ENCODE measurements at places on chromosomes 7 and 10. TPM values are rescaled to one million over a fixed set of nuclear protein-coding genes. Genes with fewer than 3 reads are reported as not detected.

DNA sequence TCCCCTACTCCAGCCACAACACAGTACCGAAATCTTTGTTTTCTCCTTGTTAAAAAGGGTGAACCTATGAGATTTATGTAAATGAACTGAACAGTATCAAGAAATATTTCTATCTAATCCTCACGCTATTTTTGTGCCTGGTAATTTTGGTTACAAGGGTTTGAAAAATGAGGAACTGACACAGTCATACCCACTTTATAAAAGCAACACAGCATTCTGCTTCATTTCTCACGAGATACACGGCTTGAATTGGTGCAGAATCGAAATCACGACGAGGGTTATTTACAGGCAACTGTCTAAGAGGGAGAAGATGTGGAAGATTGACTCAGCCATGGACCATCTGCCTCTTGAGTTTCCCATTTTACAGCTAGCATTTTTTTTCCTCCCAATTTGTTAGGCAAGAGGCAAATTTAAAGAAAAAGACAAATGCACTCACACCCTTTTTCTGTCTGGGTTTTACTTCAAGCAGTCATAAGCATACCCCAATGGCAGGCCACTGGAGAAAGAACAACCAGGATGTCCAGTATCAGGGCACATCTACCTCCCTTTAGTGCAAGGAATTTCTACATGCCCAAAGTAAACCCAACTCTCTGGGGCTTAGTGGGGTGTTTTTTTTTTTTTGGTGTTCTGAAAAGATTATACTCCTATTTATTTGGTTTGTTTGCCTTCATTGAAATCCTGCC is 108.1 kb downstream of the ITGB8 start:
- DNase-seq = no peak

- no peak for DNase-seq
Measured at GRCh38 chr7:15571301-15571878, 9.6 kb upstream of the AGMO start.

Gene ACBD7
- total RNA-seq = 11.9 TPM

DNA sequence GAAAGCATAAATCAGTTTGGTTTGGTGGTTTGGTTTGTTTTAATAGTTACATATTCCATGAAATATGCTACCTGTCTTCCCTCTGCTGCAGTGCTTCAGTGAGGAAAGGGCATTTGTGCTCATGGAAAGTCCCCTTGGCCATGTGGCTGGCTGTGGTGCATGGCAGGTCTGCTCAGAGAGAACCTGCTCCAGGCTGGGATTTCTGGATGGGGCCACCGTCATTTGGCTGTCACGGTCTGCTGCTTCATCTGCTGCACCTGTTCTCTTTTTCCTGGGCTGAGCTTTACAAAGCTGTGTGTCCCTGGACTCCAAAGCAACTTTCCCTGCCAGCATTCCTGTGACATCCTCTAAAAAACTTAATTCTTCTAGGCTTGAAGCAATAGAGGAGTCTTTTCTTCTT is 8.9 kb downstream of the CDK14 start:
- no peak for DNase-seq

Gene CTAGE4
- total RNA-seq = 0.28 TPM

DNA sequence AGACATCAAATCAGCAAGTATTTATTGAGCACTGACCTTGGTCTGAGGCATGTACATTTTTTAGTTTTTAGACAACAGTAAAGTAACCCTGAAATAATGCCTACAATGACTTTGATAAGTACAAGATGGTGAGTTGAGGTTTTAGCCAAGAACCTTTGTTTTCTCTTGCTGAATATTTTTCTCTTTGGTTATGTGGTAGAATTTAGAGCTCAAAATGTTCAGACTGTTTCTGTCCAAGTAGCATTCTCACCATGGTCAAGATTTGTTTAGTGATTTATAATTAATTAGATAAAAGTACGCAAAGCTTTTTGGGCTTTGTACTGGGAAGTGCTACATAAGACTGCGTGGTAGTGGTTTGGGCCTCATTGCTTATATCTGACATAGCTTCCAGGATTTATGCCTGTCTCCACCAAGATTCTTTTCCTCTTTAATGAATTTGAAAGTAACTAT is 102.4 kb downstream of the KAT6B start:
- no peak for DNase-seq

DNA sequence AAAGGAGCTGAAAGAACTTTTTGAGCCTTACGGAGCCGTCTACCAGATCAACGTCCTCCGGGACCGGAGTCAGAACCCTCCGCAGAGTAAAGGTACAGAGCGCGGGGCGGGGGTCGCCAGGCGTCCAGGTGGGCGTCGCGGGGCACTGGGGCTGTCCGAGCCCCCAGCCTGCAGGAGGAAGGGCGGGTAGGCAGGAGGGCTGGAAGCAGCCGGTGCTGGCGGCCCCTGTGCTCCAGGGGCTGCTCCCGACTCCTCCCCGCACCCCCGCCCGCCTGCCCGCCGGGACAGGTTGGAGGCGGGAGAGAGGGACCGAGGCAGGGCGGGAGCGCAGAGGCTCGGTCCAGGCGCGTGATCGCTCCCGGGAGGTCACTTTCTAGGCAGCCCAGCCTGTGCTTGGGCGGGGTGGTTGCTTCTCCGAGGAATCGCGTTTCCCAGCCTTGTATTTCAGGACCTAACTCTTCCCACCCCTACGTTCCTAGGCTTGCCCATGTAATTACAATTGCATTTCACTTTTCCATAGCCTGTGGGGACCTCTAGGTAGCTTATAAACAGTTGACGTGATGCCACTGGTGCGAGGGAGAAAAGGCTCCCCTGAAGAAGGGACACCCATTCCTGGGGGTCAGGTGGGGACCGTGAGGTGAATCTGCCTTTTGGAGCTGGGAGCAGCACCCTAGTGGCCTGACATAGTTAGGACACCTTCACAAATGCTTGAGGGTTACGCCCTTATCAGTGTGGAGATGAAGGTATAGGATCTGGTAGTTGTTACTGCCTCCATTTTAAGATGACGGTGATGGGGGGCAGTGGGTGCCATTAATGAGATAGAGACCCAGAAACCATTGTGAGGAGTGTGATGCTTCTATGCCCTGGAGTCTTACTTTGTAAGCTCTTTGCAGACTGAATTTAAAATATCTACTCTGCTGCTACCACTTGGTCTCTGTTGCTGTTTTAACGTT is 148.2 kb downstream of the CELF2 start:
- peak; percentile 76 for DNase-seq

Gene CFAP43
- 0.52 TPM for total RNA-seq

Gene SFTPA1
- total RNA-seq = 1.4 TPM

DNA sequence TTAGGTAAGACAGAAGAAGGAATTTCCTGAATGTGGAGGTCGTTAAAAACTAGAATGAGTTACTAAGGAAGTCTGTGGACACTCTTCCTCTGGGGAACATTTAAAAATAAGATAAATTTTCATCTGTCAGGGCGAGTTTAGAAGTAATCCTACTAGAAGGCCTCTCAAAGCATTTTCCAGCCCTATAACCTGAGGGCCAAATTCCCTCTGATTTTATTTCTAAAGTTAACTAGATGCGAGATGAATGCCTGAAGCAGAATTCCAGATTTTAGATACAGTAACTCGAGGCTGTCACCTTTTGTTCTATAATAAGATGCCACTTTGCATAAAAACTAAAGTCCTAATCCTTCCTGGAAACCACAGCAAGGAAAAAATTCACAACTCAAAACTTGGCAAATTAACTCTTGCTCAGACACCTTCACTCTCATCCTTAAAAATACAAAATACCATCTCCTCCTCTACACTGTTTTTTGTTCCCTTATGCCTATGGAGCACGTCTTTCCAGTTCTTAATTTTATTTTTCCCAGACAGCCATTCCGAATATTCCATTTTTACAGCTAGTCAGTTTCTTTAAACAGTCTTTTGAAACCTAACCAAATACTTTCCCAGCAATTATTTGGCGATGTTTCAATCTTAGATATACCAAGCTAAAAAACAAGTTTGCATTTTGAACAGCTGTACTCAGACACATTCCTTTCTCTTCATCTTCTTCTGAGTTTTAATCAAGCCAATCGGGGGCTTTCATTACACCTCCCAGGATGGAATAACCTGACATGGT is 420.7 kb upstream of the NFE2L3 start:
- DNase-seq = no peak

Gene EXOC6
- 17.4 TPM for total RNA-seq

- DNase-seq = no peak
Measured at GRCh38 chr7:80635998-80636397, 2.4 kb upstream of the CD36 start.

Gene CELF2
- 42.4 TPM for total RNA-seq

Gene CPVL
- 125 TPM for total RNA-seq

Gene GIMAP1
- 9.8 TPM for total RNA-seq

DNA sequence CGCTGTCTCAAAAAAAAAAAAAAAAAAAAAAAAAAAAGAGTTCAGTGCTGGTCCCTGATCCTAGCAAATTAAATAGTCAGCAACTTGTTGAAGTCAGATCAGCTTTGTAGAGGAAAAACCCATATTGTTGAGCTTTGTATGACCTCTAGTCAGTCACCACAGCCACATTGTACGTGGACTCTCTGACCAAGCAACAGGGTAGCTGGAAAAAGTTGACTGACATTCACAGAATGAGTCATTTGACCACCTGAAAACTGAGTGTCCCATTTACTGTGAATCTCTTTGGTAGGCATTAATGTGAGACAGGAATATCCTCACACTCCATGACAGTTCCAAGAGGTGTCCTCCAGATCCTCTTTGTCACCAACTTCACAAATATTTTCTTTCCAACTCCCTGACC is 371.1 kb downstream of the LRRTM3 start:
- DNase-seq = no peak

DNA sequence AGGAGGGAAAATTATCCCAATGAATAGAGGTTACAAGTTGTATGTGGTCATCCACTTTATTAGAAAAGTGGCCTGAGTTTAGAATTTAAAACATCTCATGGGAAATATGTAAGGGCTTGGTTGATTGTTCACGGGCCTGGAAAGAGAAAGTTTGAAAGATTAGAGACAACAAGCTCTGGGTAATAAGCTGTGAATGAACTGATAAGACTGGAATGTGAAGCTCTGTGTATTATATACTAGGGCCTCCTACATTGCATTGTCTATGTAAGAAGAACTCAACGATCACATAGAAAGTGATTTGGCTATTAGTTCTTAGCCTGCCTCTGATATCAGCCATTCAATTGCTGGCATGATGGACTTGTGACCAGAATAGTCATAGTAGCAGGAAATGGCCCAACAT is 199.2 kb upstream of the MAGI2 start:
- DNase-seq = no peak

GRCh38 chr10:90222372-90222771 is 521.0 kb downstream of the KIF20B start:
- DNase-seq = no peak

GRCh38 chr10:119191881-119192280 is 13.3 kb upstream of the PRDX3 start:
- no peak for DNase-seq

GRCh38 chr10:7700577-7701125 is 2.5 kb upstream of the ITIH2 start:
- DNase-seq = no peak

DNA sequence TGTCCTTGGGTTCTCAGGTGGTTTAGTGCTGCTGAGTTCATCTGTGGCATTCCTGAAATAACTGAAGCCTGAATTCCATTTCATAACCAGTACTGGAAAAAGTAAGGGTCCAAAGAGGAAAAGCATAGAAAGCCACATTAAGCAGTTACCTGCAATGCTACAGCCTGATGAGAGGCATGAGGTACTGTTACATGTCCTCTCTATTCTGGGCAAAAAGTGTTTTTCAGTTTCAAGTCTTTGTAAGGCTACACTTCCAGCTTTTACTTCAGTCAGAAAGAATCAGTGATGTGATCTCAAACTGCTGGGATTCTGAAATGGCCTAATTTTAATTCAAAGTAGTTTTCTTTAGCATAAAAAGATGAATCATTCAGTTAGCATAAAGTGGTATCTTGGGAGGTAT is 369.5 kb downstream of the PHF14 start:
- DNase-seq = no peak

DNA sequence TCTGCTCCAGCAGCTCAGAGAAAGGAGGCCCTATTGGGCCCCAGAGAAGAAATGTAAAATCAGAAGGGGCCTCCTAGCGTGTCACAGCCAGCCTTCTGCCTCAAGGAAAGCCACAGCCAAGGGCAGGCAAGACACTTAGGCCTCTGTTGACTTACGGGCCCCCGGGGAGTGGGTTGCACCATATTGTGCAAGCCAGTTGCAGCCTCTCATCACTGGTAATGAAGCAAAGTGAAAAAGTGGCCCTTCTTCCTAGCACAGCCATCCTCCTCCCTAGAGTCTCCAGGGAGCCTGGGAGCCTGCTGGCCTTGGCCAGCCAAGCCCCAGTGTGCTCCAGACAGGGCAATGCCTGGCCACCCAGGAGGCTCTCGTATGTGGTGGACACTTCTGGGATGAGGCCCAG is 56.2 kb upstream of the GDF10 start:
- DNase-seq = no peak

DNA sequence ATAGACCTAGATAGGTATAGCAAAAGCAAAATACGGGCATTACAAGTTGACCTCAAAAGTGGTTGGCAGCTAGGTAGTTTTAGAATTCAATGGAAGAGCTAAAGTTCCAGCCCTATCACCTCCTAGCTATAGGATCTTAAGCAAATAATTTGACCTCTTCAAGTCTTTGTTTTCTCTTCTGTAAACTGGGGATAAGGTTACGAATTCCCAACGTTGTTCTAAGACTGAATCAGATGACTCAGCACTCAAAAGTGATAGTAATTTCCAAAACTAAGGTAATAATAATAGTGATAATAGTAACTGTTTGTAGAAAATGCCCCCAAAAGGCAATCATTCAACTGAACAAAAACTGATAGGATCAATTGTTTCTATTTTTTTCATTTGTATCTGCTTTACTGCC is 445.2 kb downstream of the KCNMA1 start:
- no peak for DNase-seq

DNA sequence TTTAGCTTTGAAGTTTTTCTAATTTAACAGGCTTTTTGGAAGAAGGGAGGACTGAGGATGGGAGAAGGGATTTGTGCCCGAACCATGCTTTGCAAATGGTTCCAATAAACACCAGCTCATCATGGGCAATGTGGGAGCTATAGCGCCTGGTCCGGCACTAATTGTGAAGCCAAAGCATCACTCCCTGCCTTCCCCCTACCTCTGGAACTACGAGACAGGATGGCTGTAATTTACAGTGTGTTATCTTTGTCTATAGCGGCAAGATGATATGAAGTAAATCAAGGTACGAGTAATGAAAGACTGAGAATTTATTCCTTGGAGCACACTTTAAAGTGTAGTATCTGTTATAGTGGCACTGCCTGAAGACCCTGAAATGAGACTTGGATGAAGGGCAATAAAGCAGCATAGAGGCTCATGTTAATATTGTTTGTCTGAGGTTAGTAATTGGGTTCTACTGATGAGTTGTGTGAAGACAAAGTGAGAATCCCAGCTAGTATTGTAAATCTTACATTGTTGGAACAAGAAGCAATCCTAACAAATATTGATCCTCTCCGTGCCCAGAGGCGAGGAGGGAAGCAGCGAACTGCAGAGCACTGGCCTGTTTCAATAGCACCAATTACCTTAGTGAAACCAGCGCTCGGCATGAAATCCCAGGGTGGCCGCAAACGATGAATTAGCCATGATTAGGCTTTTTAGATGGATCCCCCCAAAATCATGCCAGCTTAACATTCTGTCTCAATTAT is 507.1 kb downstream of the LRMDA start:
- DNase-seq = no peak

Gene RAMP3
- total RNA-seq = 5.2 TPM

- DNase-seq = no peak
Measured at GRCh38 chr10:117339578-117339977, 35.7 kb downstream of the PDZD8 start.

Gene NKX2-3
- total RNA-seq = 0.05 TPM
